ENCODE measurements at places on chromosomes 11 and 22.

DNA sequence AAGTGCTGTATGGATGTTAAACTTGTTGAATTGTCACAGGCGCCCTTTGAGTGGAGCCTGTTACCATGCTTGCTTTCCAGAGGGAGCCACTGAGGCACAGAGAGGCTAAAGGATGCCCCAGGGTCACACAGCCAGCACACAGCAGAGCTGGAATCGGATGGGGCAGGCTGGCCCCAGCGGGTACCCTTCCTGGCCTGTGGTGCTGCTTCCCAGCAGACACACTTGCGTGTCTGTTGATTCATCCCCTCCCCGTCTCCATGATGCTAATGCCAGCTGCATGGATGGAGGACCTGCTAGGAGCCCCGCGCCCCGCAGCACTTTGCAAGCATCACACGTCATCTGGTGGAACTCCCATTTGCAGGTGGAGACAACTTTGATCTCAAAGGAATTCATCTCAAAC is 52.4 kb upstream of the SHISAL1 start:
- no peak for DNase-seq

- DNase-seq = peak; percentile 100
Observed at GRCh38 chr22:41621099-41621910, at the start of gene XRCC6. Gene XRCC6, plus strand, starts transcription at chr22:41621295. Its CDS starts 710 bp downstream, at chr22:41622005.

DNA sequence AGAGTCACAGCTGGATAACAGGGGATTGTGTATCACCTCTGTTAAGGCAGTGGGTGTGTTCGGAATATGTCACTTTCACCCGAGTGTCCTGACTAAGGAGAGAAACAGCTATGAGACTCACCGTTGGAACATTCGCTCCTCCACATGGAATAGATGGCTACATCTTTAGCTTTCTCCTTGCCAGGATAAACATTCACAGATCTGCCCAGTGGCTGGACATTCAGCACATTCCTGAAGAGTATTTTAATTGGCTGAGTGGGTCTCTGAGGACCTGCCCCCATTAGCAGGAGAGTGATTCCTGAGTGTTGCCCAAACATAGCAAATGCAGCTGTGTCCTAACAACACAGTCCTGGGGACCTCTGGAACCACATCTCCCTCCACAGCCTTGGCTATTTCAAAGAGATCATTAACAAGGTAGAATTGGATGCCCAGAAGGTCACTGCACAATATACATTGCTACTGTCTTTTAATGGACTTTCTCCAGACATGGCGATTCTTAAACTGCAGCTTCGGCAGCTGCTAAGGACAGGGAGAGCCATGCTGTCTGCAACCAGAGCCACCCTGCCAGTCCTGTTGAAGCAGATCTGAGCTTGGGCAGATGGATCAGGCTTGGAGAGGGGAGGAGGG is 435.0 kb upstream of the CADM1 start:
- no peak for DNase-seq

DNA sequence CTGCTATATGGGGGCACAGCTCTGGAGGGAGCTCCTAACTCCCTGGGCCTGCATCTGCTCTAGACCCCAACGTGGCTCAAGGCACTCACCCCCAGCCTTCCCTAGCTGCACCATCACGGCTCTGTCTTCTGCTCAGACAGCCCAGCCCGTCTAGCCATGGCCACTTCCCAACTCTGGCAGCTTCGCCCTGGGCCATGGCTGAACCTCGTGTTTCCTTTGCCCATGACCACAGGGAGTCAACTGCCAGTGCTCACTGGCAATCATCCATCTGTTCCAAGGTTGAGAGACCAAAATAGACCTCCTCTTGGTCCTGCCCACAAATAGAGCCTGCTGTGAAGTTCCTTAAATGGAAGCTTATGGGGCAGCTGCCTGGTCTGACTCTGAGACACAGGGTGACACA is 5.4 kb downstream of the LMO1 start:
- no peak for DNase-seq

DNA sequence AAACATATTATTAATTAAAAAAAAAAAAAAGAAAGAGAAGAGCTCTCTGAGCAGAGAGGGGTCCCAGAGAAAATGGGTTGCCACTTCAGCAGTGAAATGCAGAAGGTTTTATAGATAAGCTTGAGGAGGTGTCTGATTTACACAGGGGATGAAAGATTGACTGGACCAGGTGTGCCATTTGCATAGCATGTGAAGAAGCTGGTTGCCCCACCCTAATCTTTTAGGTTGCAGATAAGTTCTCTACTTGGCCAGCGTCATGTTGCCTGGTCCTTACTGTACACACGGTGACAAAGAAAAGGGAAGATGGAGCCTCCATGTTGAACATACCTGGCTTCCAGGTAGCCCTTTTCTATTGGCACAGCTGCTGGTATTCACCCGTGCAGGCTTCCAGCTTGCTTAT is 41.4 kb downstream of the MS4A2 start:
- no peak for DNase-seq

DNA sequence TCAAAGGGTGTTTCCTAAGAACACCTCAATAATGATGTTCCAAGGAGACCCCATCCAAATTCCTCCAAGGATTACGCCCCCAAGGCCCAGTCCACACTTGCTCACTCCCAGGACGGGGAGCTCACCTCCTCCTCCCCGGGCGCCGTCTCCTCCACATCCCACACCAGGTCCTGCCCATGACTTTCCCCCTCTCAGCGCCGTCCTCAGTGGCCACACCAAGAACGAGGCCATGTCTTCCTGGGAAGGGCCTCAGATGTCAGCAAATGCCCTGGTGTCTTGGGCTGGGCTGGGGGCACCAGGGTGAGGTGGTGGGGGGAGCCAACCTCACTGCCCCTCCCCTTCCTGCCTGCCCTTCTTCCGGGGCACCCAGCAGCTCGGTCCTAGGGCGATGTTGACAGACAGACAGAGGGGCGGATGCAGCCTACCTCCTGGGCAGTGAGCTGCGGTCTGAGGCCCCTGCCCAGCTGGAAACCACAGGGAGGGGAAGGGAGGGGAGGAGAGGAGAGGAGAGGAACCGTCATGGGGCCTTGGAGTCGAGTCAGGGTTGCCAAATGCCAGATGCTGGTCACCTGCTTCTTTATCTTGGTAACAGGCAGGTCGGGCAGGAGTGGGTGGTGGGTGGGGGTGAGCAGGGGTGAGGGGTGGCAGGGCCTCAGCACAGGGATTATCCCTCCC is at the start of the genes C11orf21 and TSPAN32:
Gene C11orf21, minus strand, starts transcription at position 288 of the 675 bp plus-strand sequence. Its CDS starts 110 bp downstream, at position 178.
Gene TSPAN32, plus strand, starts transcription at position 383 of the 675 bp plus-strand sequence. Its CDS starts 137 bp downstream, at position 520.
- no peak for DNase-seq

- peak; percentile 80 for DNase-seq
Observed at GRCh38 chr11:70471254-70471653, 72.9 kb downstream of the CTTN start.

GRCh38 chr11:36131721-36132397 is 157.4 kb downstream of the COMMD9 start:
- DNase-seq = peak; percentile 77
